ENCODE measurements at places on chromosomes 4 and X.

DNA sequence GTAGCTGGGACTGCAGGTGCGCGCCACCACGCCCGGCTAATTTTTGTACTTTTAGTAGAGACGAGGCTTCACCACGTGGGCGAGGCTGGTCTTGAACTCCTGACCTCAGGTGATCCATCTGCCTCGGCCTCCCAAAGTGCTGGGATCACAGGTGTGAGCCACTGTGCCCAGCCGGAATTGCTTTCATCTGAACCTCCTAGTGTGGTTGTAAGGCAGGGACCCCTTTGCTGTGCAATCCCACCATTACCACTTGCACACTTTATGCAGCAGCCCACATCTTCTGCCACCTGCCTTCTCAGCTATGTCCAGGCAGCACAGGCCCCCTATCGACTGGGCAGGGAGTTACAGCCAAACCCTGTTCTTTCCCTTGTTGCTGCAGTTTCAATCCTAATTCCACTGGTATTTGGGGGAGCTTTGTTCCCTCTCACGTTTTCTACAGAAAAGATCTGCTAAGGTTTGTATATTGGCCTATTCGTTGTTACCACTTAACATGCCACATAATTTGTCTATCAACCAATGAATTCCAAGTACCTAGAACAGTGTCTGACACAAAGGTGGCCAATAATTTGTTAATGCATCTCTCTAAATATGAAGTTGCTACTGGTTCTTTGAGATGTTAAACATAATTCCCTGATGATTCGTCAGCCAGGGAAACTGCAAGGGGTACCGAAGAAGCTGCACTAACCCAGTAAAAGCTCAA, 6.5 kb downstream of the RPL39 start:
- no peak for DNase-seq

- no peak for DNase-seq
These were observed 9.1 kb downstream of the WFS1 start for GRCh38 chr4:6278801-6279197.

DNA sequence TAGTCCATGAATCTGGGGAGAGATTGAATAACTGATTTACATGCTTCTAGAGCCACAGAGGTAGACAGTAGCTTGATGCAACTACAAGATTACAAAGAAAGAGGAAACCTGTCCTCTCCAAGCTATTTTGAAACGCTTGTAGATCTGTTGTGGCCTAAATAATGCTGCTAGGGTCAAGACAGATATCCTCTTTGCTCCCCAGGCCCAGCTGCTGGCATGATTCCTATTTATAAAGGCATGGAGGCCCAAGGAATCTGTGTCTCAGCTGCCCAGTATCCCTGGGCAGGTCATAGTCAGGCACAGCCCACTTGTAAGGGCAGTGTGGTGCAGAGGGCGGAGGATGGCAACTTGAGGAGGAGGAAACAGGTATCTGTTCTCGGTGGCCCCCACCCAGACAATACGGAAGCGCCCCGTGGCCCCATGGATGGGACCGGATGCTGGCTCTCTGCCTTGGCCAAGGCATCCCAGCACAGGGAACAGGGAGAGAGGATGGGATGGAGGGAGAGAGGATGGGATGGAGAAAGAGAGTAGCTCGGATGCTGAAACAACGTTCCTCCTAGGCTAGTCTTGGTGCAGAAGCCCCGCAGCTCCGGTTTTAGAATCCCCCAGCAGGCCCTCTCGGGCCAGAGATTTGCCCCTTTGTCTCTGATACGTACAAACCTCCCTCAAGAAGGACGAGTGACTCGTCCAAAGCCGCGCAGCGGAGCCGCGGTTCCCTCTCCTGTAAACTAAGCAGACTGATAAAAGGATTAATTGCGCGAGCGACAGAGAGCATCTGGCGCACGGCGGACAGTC, 767 bp upstream of the SMIM20 start:
- DNase-seq = no peak

DNA sequence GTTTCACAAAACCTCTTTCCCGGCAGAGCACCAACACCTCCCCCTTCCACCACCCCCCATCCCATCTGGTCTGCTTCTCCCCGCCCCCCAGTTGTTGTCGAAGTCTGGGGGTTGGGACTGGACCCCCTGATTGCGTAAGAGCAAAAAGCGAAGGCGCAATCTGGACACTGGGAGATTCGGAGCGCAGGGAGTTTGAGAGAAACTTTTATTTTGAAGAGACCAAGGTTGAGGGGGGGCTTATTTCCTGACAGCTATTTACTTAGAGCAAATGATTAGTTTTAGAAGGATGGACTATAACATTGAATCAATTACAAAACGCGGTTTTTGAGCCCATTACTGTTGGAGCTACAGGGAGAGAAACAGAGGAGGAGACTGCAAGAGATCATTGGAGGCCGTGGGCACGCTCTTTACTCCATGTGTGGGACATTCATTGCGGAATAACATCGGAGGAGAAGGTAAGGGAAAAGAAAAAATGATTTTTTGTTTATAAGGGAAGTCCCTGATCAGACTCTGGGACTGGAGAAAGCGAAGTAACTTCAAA, at the start of gene PDGFRA:
PDGFRA (plus strand) TSS at position 333 of the 541 bp plus-strand sequence. CDS start 29,476 bp downstream, outside the sequence.
- no peak for DNase-seq

DNA sequence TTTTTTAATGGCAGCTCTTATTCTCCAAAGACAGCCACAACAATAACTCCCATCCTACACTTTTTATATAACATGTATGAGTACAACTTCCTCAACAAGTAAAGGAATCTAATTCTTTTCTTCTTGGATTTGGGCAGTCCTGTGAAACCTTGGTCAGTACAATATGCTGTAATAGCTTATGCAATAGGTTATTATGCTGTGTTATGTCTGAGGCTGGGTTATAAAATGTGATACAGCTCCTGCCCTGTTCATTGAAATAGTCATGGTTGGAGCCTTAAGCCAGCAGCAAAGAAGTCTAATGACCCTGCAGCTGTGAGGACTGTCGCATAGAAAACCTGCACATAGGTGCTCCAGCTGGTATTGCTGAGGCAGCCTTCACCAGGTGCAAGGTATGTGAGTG, 215.8 kb upstream of the RASGEF1B start:
- DNase-seq = no peak

Measured in T47D (cell line).